Caki2 (cell line): ENCODE measurements at places on chromosomes 12 and 14. TPM values are rescaled to one million over a fixed set of nuclear protein-coding genes. Genes with fewer than 3 reads are reported as not detected.

DNA sequence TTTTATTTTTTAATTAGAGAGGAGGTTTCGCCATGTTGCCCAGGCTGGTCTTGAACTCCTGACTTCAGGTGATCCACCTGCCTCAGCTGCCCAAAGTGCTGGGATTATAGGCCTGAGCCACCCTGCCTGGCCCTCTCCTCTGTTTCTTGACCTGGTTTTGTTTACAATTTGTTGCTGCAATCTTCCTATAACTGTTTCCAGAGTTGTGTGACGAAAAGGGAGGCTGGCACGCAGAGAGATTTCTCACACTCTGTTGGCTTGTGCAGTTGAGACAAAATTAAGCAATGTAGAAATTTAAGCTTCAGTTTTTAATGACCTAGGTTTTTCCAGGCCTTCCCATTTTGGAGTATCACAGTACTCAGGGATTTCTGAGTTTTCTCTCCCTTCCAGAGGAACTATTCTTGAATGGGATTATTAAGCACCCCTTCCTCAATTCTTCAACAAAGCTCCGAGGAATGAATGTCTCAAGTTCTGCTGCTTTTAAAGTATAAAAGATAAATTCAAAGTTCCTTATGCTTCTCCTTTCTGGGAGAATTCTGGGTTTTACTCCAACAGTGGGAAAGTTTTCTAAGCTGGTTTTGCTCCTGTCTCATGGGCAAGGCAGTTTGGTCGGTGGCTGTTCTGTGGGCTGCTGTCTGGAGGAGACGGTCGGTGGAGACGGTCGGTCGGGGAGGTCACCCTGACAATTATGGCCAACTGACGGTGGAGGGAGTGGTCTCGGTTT is 20.4 kb upstream of the FOS start:
- DNase-seq: no peak

The EDDM3A gene
- total RNA-seq: not detected in 2 replicates

GRCh38 chr14:84404246-84404645 is 1125.7 kb upstream of the FLRT2 start:
- DNase-seq: no peak

The AQP6 gene
- total RNA-seq: not detected in 2 replicates

The PRDM4 gene
- total RNA-seq: 16.9 and 22.9 TPM in 2 replicates
